Karpas-422 (cell line): ENCODE measurements at places on chromosomes 6 and 20. TPM values are rescaled to one million over a fixed set of nuclear protein-coding genes. Genes with fewer than 3 reads are reported as not detected.
A peak's percentile ranks its signal among the peaks of the same experiment; 100 is the strongest.

GRCh38 chr20:53330601-53331140 lies 263.0 kb downstream of the ZNF217 start:
- H3K36me3 ChIP-seq = no peaks in the 10 kb centered on the region
- no peak overlapping the region for H3K4me3 ChIP-seq
- H3K27me3 ChIP-seq = no peaks in the 10 kb centered on the region
- H3K27ac ChIP-seq = no peak overlapping the region
- H3K4me1 ChIP-seq = no peaks in the 10 kb centered on the region
- no peak for DNase-seq

Gene BMP7
- total RNA-seq = not detected in 2 replicates

- peaks cover 36% of the 10 kb centered on the region for H3K4me1 ChIP-seq
- H3K27ac ChIP-seq = no peak overlapping the region
- H3K4me3 ChIP-seq = no peak overlapping the region
- peaks cover 12% of the 10 kb centered on the region; the same call in 1 of the 2 replicates for H3K36me3 ChIP-seq
- DNase-seq = no peak
- H3K27me3 ChIP-seq = no peaks in the 10 kb centered on the region
Observed at GRCh38 chr20:38471245-38471644, 1.4 kb upstream of the RALGAPB start.

Gene ANKRD66
- not detected in 2 replicates for total RNA-seq

DNA sequence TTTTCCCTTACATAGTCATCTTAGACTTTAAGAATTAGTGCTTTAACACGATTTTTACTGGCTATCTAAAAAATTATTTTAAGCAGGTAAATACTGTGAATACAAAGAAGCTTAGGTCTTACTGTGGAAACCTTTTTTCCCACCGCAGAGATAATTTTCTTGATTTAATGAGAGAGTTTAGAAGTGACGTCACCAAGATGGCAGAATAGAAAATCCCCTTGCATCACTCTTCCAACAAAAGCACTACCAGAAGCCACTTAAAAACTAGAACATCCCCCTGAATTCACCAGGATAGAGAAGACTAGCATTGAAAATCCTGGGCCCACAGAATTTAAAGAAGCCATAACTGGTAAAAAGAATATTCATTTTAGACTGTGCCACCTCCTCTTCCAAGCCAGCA lies 375.4 kb upstream of the PTCHD4 start:
- no peaks in the 10 kb centered on the region for H3K27me3 ChIP-seq
- H3K27ac ChIP-seq = no peak overlapping the region
- no peaks in the 10 kb centered on the region for H3K4me1 ChIP-seq
- DNase-seq = no peak

- no peak for DNase-seq
- H3K27me3 ChIP-seq = no peaks in the 10 kb centered on the region
- H3K4me3 ChIP-seq = no peak overlapping the region
Observed at GRCh38 chr20:53281557-53282117, 309.5 kb downstream of the TSHZ2 start.

DNA sequence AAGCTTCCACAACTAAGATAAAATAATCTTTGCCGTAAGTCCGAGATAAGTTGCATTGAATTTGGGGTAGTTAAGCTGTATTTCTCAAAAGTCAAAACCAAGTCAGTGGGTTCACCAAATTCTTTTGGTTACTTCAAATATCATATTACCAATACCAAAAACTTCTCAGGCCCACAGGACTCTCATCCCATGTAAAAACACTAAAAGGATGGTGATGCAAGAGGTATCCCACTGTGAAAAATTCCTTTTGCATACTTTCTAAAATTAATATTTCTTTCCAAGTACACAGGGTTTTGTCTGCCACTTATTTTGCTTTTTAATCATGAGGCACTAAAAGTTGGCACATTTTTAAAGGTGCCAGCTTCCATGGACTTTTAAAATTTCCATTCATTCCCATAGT lies 151.3 kb downstream of the GJA10 start:
- H3K4me1 ChIP-seq = no peaks in the 10 kb centered on the region
- H3K4me3 ChIP-seq = no peak overlapping the region
- no peak for DNase-seq
- no peaks in the 10 kb centered on the region for H3K36me3 ChIP-seq

Gene OGFRL1
- 31.0 and 59.9 TPM in 2 replicates for total RNA-seq

Gene PERP
- not detected in 2 replicates for total RNA-seq

GRCh38 chr20:17928633-17929311 lies 39.8 kb downstream of the SNX5 start:
- H3K36me3 ChIP-seq = no peaks in the 10 kb centered on the region; the same call in 1 of the 2 replicates
- H3K4me1 ChIP-seq = peaks cover 34% of the 10 kb centered on the region
- no peak overlapping the region for H3K27ac ChIP-seq
- H3K27me3 ChIP-seq = no peaks in the 10 kb centered on the region

GRCh38 chr6:38997128-38997761 lies 51.3 kb upstream of the GLP1R start:
- H3K4me1 ChIP-seq = no peaks in the 10 kb centered on the region
- no peaks in the 10 kb centered on the region for H3K27me3 ChIP-seq
- DNase-seq = peak; percentile 84
- H3K36me3 ChIP-seq = no peaks in the 10 kb centered on the region
- no peak overlapping the region for H3K27ac ChIP-seq

DNA sequence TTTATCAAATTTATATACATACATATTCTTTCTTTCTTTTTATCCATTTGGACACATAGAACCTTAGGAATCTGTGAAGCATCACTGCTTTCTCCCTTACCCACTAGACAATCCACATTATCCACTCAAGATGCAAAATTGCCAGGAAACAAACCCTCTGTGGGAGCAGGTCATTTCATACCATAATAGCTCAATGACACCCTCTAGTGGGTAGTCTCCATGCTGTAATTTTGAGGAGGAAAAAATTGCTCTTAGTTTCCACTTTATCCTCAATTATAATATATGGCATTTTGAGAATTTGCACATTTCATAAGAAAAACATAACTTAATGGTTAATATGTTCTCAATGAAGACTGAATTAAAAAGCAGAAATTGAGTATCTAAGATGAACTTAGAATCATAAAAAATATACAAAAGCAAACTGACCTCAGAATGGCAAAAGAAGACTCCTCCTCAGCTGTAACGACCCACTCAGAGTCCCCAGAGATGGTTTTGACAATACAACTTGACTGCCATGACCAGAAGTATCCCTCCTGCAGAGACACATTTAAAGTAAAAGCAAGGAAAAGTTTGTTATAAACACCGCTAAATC lies 164.1 kb downstream of the FRK start:
- no peaks in the 10 kb centered on the region for H3K27me3 ChIP-seq
- no peak overlapping the region for H3K4me3 ChIP-seq
- H3K36me3 ChIP-seq = no peaks in the 10 kb centered on the region
- peak; percentile 66 for DNase-seq
- no peaks in the 10 kb centered on the region for H3K4me1 ChIP-seq

- H3K4me1 ChIP-seq = peaks cover 25% of the 10 kb centered on the region
- DNase-seq = no peak
- H3K4me3 ChIP-seq = peak overlapping the region; percentile 97; the same call in 1 of the 2 replicates
- peak overlapping the region; percentile 75 for H3K27ac ChIP-seq
Observed at GRCh38 chr6:43180985-43181384, 1.0 kb upstream of the CUL9 start.

GRCh38 chr20:18783385-18783959 lies 30.1 kb upstream of the SCP2D1 start:
- no peak overlapping the region for H3K4me3 ChIP-seq
- no peaks in the 10 kb centered on the region for H3K36me3 ChIP-seq
- no peak overlapping the region for H3K27ac ChIP-seq
- H3K27me3 ChIP-seq = no peaks in the 10 kb centered on the region
- H3K4me1 ChIP-seq = no peaks in the 10 kb centered on the region
- DNase-seq = no peak

Gene GPR63
- total RNA-seq = not detected in 2 replicates

Gene ECT2L
- not detected in 2 replicates for total RNA-seq

- no peak for DNase-seq
- no peaks in the 10 kb centered on the region for H3K4me1 ChIP-seq
- no peak overlapping the region for H3K27ac ChIP-seq
- H3K27me3 ChIP-seq = no peaks in the 10 kb centered on the region
Observed at GRCh38 chr6:4459032-4459431, 317.2 kb upstream of the CDYL start.

DNA sequence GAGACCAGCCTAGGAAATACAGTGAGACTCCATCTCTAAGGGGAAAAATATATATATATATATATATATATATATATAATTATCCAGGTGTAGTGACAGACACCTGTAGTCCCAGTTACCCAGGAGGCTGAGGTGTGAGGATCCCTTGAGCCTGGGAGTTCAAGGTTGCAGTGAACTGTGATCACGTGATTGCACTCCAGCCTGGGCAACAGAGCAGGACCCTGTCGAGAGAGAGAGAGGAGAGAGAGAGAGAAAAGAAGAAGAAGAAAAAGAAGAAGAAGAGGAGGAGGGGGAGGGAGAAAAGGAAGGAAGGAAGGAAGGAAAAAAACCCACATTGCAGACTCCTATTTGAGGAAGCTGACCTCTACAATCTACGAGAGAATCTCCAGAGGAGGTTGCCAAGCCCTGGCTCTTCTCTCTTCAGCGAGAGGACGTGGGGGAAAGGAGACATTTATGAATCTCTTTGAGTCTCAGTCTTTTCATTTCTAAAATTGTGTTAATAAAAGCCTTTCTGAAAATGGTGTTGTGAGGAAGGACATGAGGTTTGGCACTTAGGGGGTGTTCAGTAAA lies 49.7 kb downstream of the COL11A2 start:
- DNase-seq = peak; percentile 32
- H3K4me3 ChIP-seq = no peak overlapping the region
- no peaks in the 10 kb centered on the region for H3K27me3 ChIP-seq

DNA sequence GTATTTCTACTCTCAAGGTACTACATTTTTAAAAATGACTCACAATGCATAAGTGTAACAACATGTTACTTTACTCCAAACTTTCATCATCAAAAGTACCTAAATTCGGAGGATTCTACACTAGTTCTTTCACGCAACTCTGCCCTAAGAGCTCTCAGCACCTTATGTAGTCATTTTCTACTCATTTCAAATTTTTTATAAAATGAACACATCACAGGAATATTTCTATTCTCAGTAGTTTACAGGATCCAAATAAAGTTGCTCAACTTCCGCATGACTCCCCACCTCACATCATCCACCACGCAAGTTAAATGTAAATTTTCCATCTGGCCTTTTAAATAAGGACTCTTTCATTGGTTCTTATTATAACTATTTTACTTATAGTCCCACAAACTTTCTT lies 344.9 kb upstream of the MANEA start:
- H3K27me3 ChIP-seq = no peaks in the 10 kb centered on the region
- H3K4me1 ChIP-seq = peaks cover 74% of the 10 kb centered on the region
- no peak overlapping the region for H3K4me3 ChIP-seq

Gene CNBD2
- total RNA-seq = 8.4 and 10.4 TPM in 2 replicates

DNA sequence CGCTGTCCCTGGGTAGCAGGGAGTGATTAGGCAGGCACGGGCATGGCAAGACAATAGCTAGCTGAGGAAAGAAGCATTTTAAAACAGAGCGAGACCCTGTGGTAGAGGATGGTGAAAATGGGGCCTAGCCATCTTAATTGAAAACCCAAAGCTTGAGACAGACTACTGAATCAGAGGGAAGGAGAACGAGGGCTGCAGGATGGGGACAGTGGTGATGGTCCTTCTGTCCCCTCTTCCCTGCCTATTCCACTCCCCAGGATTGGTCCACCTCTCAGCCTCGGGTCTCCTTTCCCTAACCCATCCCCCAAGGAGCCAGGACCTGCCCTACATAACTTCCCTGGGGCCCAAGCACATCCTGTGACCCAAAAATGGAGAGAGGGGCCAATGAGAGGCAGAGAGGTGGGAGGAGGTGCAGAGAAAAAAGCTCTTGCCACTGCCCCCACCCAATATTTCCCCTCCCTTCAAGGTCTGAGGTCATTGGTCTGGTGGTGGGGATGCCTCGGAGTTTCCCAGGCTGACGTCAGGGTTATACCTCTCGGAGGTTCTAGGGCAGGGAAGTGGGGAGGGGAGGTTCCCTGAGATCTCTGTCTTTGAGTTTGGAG lies 884 bp upstream of the CUTA start:
- DNase-seq = no peak
- H3K36me3 ChIP-seq = peaks cover 5% of the 10 kb centered on the region; the same call in 1 of the 2 replicates
- H3K4me3 ChIP-seq = peak overlapping the region; percentile 58

- H3K4me1 ChIP-seq = no peaks in the 10 kb centered on the region
- H3K27me3 ChIP-seq = no peaks in the 10 kb centered on the region
- no peak overlapping the region for H3K27ac ChIP-seq
- DNase-seq = no peak
- H3K4me3 ChIP-seq = no peak overlapping the region
Observed at GRCh38 chr20:55740076-55740475, 265.2 kb downstream of the CBLN4 start.

Gene PCNA
- total RNA-seq = 99.1 and 185 TPM in 2 replicates

Gene UST
- total RNA-seq = 0.15 TPM in 1 of 2 replicates, not detected in the other

DNA sequence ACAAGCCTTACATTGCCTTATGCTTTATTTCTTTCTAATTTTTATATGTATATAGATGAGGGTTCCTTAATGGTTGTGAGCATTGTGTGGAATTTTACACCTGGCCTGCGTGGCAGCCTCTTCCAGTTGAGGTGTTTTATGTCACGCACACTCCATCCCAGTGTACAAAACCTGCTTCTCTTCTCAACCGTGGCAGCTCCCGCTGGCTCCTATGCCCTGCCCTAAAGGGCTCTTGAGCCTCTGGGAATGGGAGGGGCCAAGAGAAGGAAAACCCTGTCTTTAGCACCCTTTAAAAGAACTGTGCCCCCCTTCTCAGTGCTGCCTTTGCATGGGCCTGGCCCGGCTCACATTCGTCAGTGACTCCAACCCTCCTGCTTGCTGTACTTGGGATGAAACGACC lies 4.3 kb upstream of the DNAJC5 start:
- H3K4me3 ChIP-seq = no peak overlapping the region
- 0 out of 2 replicates have a peak, but pooled peaks cover 3% of the 10 kb centered on the region for H3K4me1 ChIP-seq
- H3K36me3 ChIP-seq = peaks cover 4% of the 10 kb centered on the region

Gene XKR7
- total RNA-seq = under 0.01 TPM in 1 of 2 replicates, not detected in the other

GRCh38 chr20:5482791-5483190 lies 166.0 kb upstream of the PROKR2 start:
- no peak for DNase-seq
- no peaks in the 10 kb centered on the region for H3K27me3 ChIP-seq
- H3K4me1 ChIP-seq = no peaks in the 10 kb centered on the region
- H3K27ac ChIP-seq = no peak overlapping the region

GRCh38 chr6:160010067-160010466 lies 41.2 kb downstream of the IGF2R start:
- H3K27ac ChIP-seq = no peak overlapping the region
- no peak overlapping the region for H3K4me3 ChIP-seq
- no peaks in the 10 kb centered on the region for H3K4me1 ChIP-seq
- H3K36me3 ChIP-seq = no peaks in the 10 kb centered on the region
- DNase-seq = no peak

GRCh38 chr6:19382676-19383075 lies 454.5 kb upstream of the ID4 start:
- no peak overlapping the region for H3K27ac ChIP-seq
- H3K4me1 ChIP-seq = no peaks in the 10 kb centered on the region
- DNase-seq = no peak

- no peak overlapping the region for H3K27ac ChIP-seq
- H3K4me1 ChIP-seq = no peaks in the 10 kb centered on the region
- H3K4me3 ChIP-seq = no peak overlapping the region
- H3K36me3 ChIP-seq = no peaks in the 10 kb centered on the region
Observed at GRCh38 chr6:11772109-11772825, 6.3 kb downstream of the ADTRP start.
